ENCODE measurements at places on chromosomes 3 and 15. TPM values are rescaled to one million over a fixed set of nuclear protein-coding genes. Genes with fewer than 3 reads are reported as not detected.

GRCh38 chr3:88785841-88786240 is 321.6 kb upstream of the EPHA3 start:
- DNase-seq: no peak

DNA sequence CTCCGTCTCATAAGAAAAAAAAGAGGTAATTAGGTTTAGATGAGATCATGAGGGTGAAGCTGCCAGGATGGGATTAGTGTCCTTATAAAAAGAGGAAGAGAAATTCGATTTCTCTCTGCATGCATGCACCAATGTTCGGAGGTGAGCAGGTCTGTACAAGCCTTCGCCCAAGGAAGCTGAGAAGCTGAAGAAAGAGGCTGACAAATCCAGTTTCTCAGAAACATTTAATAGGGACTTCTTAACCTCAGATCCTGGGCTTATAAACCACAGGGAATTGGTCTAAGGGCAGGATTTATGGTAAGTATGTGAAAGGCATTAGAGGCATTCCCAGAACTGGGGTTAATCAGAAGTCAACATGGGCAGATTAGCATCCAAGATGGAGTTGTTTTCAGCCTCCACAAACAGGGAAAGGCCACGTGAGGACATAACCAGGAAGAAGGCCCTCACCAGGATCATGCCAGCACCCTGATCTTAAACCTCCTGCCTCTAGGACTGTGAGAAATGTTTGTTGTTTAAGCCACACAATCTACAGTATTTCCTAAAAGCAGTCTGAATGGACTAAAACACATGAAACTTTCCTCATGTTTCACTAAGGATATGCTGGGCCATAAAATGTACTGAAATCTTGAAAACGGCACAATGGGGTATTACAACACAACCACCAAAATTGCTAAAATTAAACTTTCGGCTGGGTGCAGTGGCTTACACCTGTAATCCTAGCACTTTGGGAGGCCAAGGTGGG is 11.3 kb downstream of the SHISA5 start:
- DNase-seq: peak; percentile 33

DNA sequence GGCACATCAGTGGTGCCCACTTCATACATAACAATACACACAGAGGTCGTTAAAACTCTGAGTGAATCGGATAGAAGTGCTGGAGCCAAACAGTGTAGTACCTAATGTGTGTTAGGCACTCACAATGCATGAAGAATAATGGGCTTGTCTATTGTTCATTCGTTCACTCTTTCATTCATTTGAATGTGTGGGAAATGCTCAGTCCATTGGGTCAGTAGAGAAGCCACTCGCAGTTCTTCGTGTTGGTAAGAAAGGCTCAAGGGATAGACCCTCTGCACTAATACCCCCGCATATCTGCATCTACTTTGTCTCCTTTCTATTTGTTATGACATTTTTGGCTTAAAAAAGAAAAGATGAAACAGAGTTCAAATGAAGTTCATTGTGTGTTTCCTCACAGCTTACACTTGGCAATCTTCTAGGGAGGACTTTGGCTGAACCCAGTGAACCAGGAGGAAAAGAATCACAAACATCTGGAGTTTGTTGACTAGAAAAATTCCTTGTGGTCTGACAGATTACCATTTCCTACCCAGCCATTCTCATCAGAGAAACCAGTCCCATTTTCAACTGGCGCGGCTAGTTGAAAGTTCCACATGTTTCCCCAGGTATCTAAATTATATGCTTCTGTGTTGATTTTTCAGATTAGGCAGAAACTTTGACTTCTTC is 32.8 kb upstream of the MFSD1 start:
- DNase-seq: peak; percentile 76

Gene PDCD7
- total RNA-seq: 43.7 TPM

Gene CPLX3
- total RNA-seq: not detected

DNA sequence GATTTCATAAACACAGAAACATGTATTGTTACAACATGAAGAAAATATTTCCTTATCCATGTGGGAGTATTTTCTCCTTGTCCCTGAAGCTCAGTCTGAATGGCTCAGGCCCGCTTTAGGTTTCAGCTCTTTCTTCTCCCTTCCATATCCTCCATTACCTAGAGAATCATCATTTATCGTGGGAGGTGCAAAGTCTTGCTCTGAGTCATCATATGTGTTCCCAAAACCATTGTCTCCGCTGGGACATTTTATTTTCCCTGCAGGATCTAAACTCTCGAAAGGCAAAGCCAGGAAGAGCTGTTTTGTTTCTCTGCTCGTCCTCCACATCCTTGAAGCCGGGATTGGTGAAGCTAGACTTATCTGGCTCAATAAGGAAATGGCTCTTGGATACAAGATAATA is 571.2 kb downstream of the EDEM1 start:
- no peak for DNase-seq

Gene GHSR
- total RNA-seq: not detected

Gene GRK7
- not detected for total RNA-seq

Gene TEX9
- total RNA-seq: not detected

Gene ANKRD63
- total RNA-seq: not detected

Gene IFT80
- total RNA-seq: 30.8 TPM

- DNase-seq: peak; percentile 30
Measured at GRCh38 chr15:98003996-98004395, 43.5 kb downstream of the ARRDC4 start.

Gene PSTPIP1
- total RNA-seq: not detected

- no peak for DNase-seq
Measured at GRCh38 chr3:66483409-66483906, 17.4 kb downstream of the LRIG1 start.

Gene PLSCR4
- 101 TPM for total RNA-seq

DNA sequence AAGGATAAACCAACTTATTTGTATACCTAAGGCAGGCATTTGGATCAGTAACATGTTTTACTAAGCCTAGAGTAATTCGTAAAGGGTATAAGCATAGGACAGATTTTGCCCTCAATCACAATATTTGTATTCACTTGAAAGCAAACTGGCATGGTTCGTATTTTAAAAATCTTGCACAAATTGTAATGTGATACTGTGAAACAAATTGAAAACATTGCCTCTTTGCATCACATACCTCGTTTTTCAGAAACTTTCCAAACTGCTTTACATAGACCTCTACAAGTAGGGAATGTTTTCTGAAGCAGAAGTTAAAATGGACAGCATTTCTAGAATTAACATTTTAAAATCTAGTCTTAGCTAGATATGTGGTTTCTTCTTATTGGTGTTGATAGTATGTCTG is 11.6 kb downstream of the KBTBD8 start:
- no peak for DNase-seq

GRCh38 chr3:64410226-64410625 is 185.0 kb upstream of the PRICKLE2 start:
- DNase-seq: no peak

DNA sequence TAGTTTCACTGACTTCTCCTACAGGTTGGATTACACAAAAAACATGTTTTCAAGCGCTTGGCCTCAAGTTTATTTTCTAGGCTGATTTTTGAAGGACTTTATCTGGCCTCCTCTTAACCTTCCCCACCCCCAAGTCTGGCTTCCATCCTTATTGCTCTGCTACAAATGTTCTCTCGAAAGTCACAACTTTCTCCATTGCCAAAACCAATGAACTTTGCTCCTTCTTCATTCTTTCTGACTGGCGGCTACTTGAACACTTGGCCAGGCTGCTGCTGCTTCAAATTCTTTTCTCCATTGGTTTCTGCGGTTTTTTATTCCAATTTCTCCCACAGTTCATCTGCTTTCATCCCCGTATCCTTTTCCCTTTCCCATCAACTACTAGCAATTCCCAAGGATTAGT is 106.6 kb downstream of the TOP2B start:
- no peak for DNase-seq

DNA sequence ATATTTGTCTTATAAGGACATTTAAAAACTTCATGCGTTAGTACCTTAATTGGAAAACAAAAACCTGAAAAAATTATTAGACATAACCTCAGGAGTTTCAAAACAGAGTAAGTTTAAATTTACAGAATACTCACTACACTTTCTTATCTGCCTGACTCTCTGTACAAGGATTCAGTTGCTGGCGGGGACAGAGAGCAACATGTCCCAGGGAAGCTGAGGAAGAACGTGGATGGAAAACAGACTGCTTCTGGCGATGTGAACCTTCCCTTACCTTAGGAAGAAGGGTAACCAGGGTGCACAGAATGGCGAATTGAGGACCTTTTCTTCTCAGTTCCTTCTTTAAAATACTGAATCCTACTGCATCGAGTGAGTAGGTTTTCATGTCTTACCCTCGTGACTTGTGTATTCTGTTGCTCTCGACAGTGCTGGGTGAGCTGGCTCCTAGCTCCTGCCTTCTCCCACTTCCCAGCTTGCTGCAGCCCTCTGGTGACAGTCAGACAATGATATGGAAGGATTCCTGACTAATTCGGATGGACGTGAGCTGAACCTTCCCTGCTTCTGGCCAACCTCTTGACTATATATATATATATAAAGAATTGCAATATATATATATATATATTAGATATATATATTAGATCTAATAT is 178.2 kb downstream of the PDZRN3 start:
- no peak for DNase-seq

Gene FOXL2NB
- not detected for total RNA-seq

Gene COL6A6
- total RNA-seq: not detected

Gene TM4SF18
- 4.5 TPM for total RNA-seq

- no peak for DNase-seq
Measured at GRCh38 chr3:175066617-175067415, 207.7 kb downstream of the NAALADL2 start.

- DNase-seq: no peak
Measured at GRCh38 chr3:13108861-13109260, 35.6 kb upstream of the IQSEC1 start.
